Iris pigment epithelial cell (primary cell): ENCODE measurements at places on chromosomes 16 and 17.
A peak's percentile ranks its signal among the peaks of the same experiment; 100 is the strongest.

GRCh38 chr17:79023180-79023705 is 726 bp upstream of the C1QTNF1 start:
- no peak for DNase-seq

GRCh38 chr17:67959510-67959909 is 36.8 kb downstream of the C17orf58 start:
- DNase-seq, result no peak

GRCh38 chr16:16149710-16150116 is 73.6 kb downstream of the ABCC6 start:
- no peak for DNase-seq

- no peak for DNase-seq
Measured at GRCh38 chr17:7290685-7291084, 3.8 kb downstream of the YBX2 start.

GRCh38 chr17:18093616-18094408 is 6.1 kb downstream of the DRG2 start:
- DNase-seq, result peak; percentile 91

GRCh38 chr16:81073560-81074330 is 3.3 kb downstream of the C16orf46 start:
- no peak for DNase-seq

GRCh38 chr16:80948886-80949493 is 57.7 kb downstream of the CMC2 start:
- peak; percentile 46 for DNase-seq
